Panc1 (cell line): ENCODE measurements at places on chromosomes 6 and 20.

- H3K27ac ChIP-seq: no peak overlapping the region
- no peaks in the 10 kb centered on the region for H3K27me3 ChIP-seq
- H3K4me3 ChIP-seq: no peak overlapping the region
Measured at GRCh38 chr6:162119341-162119740, 608.2 kb downstream of the PRKN start.

- no peaks in the 10 kb centered on the region for H3K36me3 ChIP-seq
- H3K27me3 ChIP-seq: no peaks in the 10 kb centered on the region
- no peak overlapping the region for H3K4me3 ChIP-seq
- no peak for DNase-seq
- peak overlapping the region; percentile 86 for H3K27ac ChIP-seq
Measured at GRCh38 chr20:50625986-50626677, 65.2 kb downstream of the RIPOR3 start.

DNA sequence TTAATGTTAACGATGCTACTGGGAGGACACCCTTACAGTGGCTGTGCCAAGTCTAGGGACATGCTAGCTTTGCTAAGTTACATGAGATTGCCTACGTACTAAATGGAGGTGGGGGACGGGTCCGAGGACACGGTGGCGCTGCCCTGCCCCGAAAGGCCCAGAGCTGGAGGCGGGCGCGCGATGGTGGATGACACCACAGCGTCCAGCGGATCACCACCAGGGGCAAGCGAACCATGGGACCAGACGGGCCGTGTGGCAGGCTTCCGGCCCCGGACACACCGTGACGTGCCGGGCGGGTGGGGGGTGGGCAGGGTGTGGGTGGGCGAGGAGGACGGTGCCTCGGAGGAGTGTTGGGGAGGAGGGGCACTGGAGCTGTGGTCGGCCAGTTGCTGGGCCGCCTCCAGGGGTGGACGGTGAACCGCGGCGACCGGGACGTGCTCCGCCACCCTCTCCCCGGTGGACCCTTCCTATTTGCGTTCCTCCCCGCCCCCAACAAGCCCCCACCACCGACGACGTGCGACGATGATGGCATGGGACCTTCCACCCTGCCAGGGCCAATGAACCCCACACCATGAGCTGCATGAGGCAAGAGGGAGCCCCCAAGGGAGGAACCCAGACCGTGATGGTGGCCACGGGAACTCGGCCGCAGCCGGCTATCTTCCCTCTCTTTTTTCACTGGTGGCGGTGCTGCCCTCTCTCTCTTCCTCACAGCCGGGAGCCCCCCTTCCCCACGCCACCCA lies 773.3 kb upstream of the DEFB115 start:
- no peaks in the 10 kb centered on the region for H3K4me1 ChIP-seq
- no peak overlapping the region for H3K4me3 ChIP-seq
- H3K27ac ChIP-seq: no peak overlapping the region
- no peaks in the 10 kb centered on the region for H3K36me3 ChIP-seq
- DNase-seq: no peak

DNA sequence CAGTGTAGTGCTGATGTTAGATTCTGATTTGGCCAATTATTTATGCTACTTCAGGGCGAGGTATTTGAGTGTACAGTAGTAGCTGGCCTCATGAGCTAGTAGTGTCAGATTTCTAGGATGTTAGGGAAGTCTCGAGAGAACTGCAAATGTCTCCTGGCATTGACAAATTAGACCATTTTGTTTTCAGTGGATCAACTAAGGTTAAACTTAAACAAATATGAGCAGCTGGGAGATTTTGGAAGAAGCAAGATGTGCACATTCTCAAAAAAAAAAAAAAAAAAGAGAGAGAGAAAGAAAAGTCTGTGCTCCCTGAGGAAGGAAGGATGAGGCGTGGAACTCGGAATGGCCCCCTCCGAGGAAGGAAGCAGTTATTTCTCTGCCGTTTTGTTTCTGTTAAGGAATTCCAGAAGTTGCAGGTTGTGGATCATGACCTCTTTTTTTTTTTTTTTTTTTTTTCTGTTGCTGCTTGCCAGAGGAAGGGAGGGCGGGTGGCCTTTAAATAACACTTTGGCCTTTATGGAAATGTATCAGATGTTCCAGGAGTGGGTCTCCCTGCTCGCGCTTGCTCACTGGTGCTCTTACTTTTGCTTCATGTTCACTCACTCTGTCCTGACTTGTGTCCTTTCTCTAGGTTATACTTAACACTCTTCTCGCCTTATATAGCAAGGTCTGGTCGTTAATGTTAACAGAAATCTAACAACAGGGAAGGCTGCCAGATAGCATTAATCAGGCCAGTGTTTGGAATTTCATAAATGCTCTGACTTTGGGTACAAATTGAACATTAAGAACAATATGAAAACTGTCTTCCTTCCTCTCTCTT lies 124.4 kb downstream of the TCP11 start:
- no peak overlapping the region for H3K4me3 ChIP-seq
- no peak for DNase-seq
- H3K4me1 ChIP-seq: no peaks in the 10 kb centered on the region
- no peaks in the 10 kb centered on the region for H3K36me3 ChIP-seq
- H3K27ac ChIP-seq: no peak overlapping the region

DNA sequence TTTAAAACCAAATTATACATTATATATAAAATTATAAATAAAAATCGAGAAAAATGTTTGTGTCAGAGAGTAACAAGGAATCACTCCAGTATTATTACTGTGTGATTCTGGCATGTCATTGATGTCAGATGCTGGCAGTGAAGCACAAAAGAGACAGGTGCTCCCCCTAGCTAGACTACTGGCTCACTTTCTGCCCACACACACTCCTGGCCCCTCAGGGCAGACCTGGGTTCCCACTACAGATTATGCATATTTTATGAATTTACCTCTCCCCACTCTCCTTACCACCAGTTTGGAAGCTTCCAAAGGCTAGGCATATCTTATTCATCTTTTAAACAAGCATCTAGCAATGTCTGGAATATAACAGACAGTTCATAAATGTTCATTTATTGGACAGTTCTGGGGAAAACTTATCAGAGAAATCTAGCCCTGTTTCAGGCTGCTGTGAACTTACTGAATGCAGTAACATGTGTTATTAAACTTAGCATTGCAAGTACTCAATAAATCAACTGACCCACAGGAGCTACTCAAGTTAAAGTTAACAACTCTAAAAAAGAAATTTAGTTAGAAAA lies 12.8 kb downstream of the SNX3 start:
- H3K4me3 ChIP-seq: no peak overlapping the region
- no peaks in the 10 kb centered on the region for H3K36me3 ChIP-seq
- DNase-seq: no peak
- H3K4me1 ChIP-seq: no peaks in the 10 kb centered on the region
- H3K27me3 ChIP-seq: no peaks in the 10 kb centered on the region

DNA sequence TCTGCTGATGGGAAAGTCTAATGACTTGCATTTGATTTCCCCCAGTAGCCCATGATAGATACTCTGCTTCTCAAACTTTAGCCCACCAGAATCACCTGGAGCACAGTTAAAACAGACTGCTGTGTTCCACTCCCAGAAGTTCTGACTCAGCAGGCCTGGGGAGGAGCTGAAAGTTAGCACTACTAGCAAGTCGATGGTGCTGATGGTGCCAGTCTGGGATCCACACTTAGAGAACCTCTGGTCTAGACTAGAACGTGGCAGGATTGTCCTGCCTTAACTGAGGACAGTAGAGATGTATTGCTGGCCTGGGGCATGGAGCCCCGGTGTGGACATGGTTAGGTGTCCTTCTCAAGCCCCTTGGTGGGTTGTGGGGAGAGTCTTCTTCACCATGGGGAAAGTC lies 8.7 kb downstream of the TOX2 start:
- peaks cover 80% of the 10 kb centered on the region for H3K4me1 ChIP-seq
- no peak for DNase-seq
- H3K27me3 ChIP-seq: no peaks in the 10 kb centered on the region
- peak overlapping the region; percentile 64 for H3K27ac ChIP-seq
- H3K36me3 ChIP-seq: no peaks in the 10 kb centered on the region

DNA sequence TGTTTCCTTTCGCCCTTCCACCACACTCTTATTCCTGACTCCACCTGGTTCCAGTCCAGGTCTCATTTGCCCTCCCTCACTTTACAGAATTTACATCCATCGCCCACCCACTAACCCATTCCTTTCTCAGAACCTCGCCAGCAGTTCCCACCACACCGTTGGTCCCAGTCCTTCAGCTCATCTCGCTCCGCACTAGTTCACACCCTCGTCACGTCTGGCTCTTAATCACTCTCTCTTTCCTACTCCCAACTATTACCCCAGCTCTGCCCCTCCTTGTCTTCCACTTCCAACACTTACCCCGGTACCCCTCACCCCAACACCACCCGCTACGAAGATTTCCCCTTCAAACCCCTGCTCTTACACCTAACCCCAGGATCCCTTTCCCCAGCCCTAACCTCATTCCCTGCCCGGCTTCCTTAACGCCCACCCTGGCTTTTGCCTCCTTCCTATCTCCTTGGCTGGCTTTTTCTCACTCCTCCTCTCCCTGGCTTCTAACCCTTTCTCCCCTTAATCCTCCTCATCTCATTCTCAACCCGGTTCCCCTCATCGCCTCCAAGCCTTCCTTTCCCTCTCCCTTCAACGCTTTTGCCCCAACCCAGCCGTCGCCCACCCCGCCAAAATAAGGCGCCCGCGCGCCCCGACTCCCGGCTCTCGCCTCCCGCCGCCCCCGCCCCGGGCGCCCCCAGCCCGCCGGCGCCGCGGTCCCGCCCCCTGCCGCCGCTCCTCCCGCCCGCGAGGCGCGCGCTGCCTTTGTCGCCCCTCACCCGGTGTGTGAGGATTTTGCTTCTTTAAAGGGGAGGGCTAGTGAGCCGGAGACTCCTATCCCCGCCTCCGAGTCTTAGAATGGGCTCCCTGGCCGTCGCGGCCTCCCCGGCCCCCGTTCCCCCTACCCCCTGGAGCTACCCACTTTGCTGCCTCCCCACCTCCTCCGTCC lies 542 bp downstream of the USP49 start:
- no peaks in the 10 kb centered on the region for H3K27me3 ChIP-seq
- no peak for DNase-seq
- peak overlapping the region; percentile 63 for H3K4me3 ChIP-seq
- peak overlapping the region; percentile 68 for H3K27ac ChIP-seq
- peaks cover 6% of the 10 kb centered on the region for H3K4me1 ChIP-seq
- H3K36me3 ChIP-seq: no peaks in the 10 kb centered on the region

GRCh38 chr6:45880676-45881075 lies 135.0 kb downstream of the CLIC5 start:
- H3K36me3 ChIP-seq: no peaks in the 10 kb centered on the region
- DNase-seq: no peak
- no peak overlapping the region for H3K4me3 ChIP-seq
- H3K27me3 ChIP-seq: no peaks in the 10 kb centered on the region
- H3K27ac ChIP-seq: no peak overlapping the region
